ENCODE measurements at places on chromosomes 6 and 20.

DNA sequence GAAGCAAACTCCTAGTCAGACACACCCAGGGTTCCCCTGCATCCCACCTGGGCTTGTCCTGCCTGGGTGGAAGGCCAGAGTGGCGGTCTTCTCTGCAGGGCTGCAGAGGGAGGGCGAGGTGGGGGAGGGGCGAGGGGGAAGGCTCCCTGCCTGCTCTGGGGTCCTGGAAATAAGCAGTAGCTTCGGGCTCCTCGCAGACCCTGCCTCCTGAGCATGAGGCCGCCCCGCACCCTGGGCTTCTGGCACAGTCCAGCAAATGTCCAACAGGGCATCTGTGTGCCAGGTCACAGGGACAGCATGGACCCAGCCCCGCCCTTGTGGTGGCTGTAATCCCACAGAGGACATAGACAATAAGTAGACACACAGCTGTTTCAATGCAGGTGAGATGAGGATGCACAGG lies 193.8 kb downstream of the TAF4 start:
- no peak for DNase-seq

DNA sequence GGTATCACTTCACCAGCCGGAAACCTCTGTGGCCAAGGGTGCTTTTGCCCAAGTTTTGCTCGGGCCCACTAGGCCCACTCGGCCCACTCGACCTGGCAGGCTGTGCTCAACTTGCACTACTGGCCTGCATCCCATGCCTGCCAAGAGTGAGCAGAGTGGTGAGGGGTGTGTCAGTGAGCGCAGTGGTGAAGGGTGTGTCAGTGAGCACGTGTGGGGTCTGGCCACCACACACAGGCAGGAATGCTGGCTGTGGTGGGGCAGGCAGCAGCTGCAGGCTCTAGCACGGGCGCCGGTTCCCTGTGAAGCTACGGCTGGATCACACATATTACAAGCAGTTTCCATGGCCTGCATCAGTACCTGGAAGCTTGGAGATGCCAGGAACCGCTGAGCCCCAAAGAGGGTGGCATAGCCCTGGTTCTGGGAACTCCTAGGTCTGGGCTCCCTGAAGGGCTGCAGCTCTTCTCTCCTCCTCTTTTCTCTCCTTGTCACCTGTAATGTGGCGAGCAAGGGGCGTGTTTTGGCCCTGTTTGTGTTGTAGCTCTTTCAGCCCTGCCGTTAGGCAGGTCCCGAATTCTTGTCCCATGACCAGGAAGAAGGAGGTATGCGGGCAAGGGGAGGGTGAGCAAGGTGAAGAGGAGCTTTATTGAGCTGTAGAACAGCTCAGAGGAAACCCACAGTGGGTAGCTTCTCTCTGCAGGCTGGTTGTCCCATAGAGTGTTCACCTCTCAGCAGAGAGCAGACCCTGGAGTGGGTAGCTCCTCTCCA lies 51.0 kb upstream of the CLDN20 start:
- DNase-seq = no peak

DNA sequence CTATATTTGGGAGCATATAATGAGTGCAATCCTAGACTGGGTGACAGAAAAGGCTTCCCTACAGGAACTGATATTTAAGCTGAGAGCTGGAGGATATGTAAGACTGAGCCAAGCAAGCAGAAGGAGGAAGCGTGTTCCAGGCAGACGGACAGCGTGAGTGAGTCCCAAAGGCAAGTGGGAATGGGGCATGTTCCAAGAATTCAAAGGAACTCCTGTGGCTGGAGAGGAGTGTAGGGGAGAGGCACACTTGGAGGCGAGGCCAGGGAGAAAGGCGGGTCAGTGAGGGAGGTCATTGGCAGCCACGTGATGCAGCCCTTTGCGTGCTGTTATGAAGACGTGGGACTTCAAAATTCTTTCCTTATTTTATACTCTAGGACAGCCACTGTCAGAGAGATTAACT lies 27.9 kb upstream of the SGK1 start:
- no peak for DNase-seq

DNA sequence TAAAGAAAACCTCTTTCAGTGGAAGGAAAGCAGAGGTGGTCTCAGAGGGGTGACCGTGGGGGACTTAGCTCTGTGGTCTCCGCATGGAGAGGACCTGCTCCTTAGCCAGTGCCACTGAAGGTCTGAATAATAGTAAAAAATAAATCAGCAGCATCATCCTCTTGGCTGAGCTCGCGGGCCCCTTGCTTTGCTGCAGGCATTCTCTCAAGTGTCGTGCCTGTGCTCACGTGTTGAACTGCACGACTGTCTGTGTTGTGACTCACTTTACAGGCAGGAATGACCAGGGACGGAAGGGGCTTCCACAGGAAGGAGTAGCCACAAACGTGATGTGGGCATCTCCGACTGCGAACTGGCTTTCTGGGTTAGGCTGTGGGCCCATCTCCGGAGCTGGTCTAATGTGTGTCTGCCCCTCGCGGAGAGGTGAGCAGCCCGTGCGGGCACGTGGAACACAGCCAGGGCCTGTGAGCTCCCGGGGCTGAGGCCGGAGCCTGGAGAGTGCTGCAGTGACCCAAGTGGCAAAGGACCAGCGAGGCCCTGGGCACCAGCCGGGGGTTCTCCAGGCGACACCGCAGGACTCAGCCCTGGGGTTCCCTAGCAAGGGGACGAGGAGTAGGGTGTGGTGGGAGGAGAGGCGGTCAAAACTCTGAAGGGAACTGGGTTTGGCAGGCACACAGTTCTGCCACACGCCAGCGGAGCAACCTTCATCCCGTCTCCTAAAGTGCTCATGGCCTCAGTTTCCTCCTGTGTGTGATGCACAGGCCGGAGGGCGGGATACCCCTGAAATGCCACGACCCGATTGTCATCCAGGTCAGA lies 89.2 kb downstream of the RAMACL start:
- no peak for DNase-seq

GRCh38 chr20:44038681-44039123 lies 124.0 kb downstream of the TOX2 start:
- no peak for DNase-seq

- DNase-seq = no peak
Observed at GRCh38 chr20:33282991-33283555, at the start of gene BPIFB1. BPIFB1 (plus strand) TSS chr20:33283214; CDS start chr20:33286074, 2,860 bp downstream.

GRCh38 chr6:132937466-132937906 lies 123.1 kb downstream of the RPS12 start:
- no peak for DNase-seq

- no peak for DNase-seq
Observed at GRCh38 chr20:42961771-42962170, 227.9 kb downstream of the PTPRT start.

- DNase-seq = no peak
Observed at GRCh38 chr6:32397252-32397920, 9.6 kb downstream of the BTNL2 start.

- no peak for DNase-seq
Observed at GRCh38 chr6:90264561-90264960, 32.1 kb downstream of the BACH2 start.

- no peak for DNase-seq
Observed at GRCh38 chr20:14902432-14903089, 565.1 kb upstream of the FLRT3 start.

DNA sequence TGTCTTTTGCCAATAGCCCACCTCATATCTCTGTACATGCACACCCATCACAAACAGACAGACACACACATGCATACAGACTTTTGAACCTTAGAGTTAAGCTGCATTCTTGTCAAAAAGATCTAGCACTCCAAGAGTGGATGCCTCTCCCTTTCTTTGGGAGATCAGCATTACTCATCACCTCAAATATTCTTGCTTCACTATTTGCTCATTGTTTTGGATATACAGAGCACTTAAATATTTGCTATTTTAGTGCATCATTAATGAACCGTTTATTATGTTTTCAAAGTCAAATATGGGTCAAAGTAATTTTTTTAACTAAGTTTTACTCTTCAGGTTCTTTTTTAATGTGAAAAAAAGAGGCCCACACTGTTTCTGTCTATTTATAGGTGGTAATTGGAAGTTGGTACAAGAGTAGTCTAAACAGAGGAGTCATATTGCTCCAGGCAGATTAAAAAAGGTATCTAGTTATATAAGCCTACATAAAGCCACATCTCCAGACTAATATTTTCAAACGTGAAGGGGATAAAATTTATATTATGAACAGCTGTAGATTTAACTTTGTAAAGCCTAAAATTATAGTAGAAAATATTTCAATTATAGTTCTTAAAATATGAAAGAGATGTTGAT lies 102.6 kb downstream of the FLRT3 start:
- DNase-seq = no peak

GRCh38 chr20:10221021-10221420 lies 2.4 kb downstream of the SNAP25 start:
- no peak for DNase-seq

- DNase-seq = peak; percentile 4
Observed at GRCh38 chr6:69796073-69796641, 653 bp downstream of the LMBRD1 start.
